Stimulated activated CD4-positive, alpha-beta T cell treated with anti-CD3 and anti-CD28 coated beads, Interleukin-2, amount 100 ng/mL, for 48 hours (primary cell): ENCODE measurements at places on chromosomes 4 and X.
A peak's percentile ranks its signal among the peaks of the same experiment; 100 is the strongest.

- no peak for DNase-seq
Observed at GRCh38 chr4:72536443-72536842, 32.6 kb downstream of the ADAMTS3 start.

GRCh38 chr4:176034499-176034898, 31.1 kb upstream of the WDR17 start:
- peak; percentile 3 for DNase-seq

GRCh38 chr4:110532901-110533589, 57.1 kb downstream of the ENPEP start:
- DNase-seq = no peak

DNA sequence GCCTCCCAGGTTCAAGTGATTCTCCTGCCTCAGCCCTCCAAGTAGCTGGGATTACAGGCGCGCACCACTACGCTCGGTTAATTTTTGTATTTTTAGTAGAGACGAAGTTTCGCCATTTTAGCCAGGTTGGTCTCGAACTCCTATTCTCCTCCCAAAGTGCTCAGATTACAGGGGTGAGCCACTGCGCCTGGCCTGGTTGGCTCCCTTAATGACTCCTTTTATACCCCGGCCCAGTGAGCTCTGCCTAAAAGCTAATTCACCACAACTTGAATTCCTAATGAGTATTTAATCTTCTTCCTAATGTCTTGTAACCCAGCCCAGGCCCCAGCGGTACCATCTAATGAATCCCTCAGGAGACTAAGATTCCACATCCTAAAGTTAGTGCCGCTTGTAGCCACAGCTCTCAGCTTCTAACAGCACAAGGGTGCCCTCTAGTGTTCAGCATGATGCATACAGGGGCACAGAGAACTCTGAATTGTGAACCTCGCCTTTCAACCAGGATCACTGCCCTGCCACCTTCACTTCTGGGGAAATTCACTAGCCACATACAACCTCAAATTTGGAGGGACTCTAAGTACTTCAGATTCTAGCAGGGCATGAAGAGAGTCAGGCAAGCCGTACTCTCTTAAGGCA, 89.5 kb downstream of the OR13H1 start:
- peak; percentile 19 for DNase-seq

DNA sequence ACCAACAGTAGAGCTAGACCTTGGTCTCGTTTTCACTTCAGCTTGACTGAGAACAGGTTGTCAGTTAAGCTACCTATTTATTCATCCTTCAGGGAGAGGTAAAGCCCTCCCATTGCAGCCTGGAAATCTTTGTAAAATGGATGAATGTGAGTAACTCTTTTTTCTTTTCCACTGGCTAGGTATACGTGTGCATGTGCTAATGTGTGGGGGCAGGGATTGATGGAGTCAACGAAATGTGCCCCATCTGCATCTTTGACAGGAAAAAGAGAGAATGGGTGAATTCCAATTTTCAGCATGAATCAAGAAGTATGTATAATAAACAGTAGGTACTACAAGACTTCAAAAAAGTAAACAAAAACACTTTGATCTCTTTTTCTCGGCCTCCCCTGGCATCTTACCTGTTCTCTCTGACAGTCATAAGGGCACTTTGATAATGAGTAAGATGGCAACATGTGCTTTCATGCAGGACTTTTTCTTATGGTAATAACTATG, at the start of gene IL21:
TSS of gene IL21 (minus strand) at position 51 of the 492 bp plus-strand sequence. CDS start 55 bp downstream, outside the sequence.
- no peak for DNase-seq

GRCh38 chrX:119690921-119691716, 1.8 kb downstream of the SEPTIN6 start:
- DNase-seq = no peak

DNA sequence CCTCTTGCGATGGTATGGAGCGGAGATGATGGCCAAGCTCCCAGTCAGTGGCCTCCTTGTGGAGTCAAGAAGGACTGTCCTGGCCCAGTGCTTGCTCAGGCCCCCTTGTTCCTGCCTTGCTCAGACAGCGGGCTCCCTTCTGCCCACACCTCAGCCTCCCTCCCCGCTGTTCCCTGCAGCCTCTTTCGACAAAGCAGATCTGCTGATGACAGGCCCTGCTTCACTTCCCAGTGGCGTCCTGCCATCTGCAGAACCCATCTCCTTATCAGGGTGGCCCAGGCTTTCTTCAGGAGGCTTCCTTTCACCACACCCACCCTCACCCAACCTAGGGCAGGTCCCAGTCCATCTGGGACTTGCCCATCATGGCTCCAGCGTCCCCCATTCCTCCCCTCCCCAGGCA, 80.0 kb downstream of the CLDN34 start:
- no peak for DNase-seq

DNA sequence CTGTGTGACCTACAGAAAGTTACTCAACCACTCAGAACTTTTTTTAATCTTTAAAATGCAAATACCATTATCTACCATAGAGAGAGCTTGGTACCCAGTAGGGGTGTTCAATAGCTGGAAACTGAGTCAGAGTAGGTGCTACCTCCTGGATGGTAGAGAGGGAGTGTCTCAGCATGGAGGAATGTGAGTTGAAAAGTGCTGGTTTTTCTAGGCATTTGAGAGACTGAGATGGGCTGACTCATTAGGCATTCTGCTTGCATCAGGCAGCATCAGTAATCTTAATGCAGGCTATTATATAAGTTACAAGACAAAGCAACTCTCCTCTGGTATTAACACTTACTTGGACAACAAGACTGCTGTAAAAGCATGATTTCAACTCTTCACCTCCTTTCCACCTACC, 70.9 kb upstream of the ARHGEF9 start:
- no peak for DNase-seq

DNA sequence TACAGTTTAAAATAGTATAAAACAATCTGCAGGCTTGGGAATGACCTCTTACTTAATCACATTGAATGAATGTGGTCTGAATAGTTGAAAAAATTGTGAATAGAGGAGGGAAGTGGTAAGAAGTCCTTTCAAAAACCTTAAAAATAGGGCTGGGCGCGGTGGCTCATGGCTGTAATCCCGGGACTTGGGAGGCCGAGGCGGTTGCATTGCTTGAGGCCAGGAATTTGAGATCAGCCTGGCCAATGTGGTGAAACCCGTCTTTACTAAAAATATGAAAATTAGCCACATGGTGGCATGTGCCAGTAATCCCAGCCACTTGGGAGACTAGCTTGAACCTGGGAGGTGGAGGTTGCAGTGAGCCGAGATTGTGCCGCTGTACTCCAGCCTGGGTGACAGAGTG, 36.5 kb downstream of the HERC3 start:
- DNase-seq = no peak

- no peak for DNase-seq
Observed at GRCh38 chrX:133709501-133709900, 275.9 kb downstream of the GPC3 start.

DNA sequence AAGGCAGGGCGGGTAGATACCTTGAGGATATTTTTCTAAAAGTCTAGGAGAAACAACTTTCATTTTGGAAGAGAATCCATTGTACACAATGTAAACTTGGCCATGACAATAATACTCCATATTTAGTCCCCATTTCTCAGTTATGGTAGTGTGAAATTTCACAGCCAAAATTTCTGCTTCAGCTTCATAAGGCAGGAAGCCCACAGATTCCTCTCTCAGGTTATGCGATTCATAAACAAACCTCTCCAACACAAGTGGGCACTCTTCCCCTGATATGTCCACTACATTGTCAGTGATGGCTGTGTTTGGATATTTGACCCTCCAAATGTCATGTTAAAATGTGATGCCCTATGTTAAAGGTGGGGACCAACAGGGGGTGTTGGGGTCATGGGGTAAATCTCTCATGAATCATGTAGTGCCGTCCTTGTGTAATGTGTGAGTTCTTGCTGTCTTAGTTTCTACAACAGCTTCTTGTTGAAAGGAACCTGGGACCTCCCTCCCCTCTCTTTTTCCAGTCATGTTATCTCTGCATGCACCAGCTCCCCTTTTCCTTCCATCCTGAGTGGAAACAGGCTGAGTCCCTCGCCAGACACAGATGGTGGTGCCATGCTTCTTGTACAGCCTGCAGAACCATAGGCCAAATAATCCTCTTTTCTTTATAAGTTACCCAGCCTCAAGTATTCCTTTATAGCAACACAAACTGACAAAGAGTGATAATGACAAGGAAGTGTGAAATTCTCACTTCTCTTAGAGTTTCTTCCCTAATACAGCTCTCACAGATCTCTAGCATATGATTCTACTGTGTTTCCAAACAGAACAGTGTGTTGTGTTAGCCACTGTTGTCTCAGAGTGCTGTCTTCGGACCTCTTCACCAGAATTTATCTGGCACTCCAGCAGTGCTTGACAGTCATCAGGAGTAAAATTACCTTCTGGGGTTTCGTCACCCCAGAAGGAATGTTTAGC, 598.4 kb upstream of the GNPDA2 start:
- DNase-seq = no peak

- DNase-seq = no peak
Observed at GRCh38 chr4:72390409-72390808, 178.6 kb downstream of the ADAMTS3 start.

- no peak for DNase-seq
Observed at GRCh38 chr4:83216959-83217683, 67.5 kb downstream of the COQ2 start.

DNA sequence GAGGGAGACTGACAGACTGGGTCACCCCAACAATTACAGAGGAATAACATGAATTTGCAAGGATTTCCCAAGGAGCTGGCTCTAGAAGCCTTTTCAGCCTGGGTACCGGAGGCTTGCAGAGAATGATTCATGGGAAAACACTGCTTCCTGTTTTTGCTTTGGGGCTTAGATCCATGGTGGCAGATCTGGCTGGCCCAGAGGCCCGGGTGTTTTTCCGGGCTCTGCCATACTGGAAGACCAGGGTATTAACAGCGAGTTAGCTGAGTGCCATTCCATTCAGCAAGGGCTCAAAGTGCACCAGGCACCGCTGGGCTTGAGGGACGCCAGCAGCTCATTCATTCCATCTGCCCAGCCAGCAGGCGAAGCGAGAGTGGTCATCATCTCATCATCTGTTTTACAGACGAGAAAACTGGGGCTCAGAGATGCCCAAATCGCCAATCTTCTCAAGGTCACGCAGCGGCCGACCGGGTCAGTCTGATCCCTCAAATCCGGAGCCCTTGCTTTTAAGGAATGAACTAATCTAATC, 1.3 kb downstream of the WDR1 start:
- no peak for DNase-seq

GRCh38 chr4:77073106-77073809, 2.5 kb downstream of the CCNI start:
- no peak for DNase-seq

GRCh38 chrX:129123795-129124194, 399.5 kb downstream of the SMARCA1 start:
- no peak for DNase-seq

- no peak for DNase-seq
Observed at GRCh38 chrX:50813843-50814661, at the start of gene SHROOM4. SHROOM4 (minus strand) TSS chrX:50814194; CDS start chrX:50814018, 176 bp downstream.

- DNase-seq = no peak
Observed at GRCh38 chrX:3728454-3728853, 15.0 kb upstream of the PRKX start.

DNA sequence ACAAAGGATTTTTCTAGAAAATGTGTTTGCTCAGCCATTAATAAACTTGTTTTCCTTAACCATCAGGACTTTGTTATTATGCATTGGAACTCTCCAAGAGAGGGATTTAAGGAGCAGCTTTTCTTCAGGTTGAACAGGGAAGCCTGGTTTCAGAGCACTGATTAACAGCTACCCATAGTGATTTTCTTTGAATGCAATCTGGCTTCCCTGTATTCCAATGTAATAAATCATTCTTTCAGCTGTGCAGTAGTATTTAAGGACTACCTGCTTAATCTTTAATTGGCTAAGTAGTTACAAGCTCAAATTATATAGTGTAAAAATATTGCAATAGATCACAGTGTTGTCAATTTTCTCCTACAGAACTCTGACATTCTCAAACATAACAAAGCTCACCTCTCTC, 77.5 kb downstream of the TMEM156 start:
- DNase-seq = no peak

GRCh38 chr4:41069838-41070237, 144.5 kb downstream of the APBB2 start:
- DNase-seq = no peak

DNA sequence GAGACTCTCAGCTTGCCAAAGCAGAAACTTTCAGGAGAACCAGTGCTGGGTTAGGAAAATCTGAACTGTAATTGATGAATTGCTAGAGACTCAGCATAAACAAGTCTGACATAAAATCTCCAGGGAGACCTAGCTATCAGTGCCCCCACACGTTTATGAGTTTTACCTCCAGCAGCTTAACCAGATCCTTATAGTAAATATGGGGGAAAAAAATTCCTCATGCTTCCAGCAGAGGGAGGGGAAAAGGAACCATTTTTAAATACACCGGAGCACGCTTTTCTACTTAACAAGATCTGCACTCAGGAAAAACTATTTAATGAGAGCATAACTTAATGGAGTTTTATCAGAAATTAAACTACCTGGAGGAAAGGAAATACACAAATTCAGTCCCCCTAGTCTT, 1040.7 kb upstream of the INTU start:
- DNase-seq = no peak

- no peak for DNase-seq
Observed at GRCh38 chr4:98421111-98421510, 159.9 kb downstream of the RAP1GDS1 start.

GRCh38 chrX:1213971-1214370, 1.5 kb upstream of the CRLF2 start:
- DNase-seq = no peak

GRCh38 chr4:7877176-7877575, 62.5 kb downstream of the AFAP1 start:
- DNase-seq = no peak

DNA sequence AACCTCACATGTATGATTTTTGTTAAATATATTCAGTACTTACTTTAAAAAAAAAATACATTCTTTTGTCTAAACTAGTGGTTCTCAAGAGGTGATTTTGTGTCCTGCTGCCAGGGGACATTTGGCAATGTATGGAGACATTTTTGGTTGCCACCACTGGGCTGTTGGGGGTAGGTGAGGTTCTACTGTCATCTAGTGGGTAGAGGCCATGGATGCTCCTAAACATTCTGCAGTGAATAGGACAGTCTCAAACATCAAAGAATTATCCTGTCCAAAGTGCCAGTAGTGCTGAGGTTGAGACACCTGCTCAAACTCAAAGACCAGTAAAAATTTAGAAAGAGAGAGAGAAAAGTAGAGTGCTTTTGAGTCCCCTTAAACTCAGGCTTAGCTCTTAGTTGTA, 32.9 kb upstream of the PGM2 start:
- DNase-seq = no peak

DNA sequence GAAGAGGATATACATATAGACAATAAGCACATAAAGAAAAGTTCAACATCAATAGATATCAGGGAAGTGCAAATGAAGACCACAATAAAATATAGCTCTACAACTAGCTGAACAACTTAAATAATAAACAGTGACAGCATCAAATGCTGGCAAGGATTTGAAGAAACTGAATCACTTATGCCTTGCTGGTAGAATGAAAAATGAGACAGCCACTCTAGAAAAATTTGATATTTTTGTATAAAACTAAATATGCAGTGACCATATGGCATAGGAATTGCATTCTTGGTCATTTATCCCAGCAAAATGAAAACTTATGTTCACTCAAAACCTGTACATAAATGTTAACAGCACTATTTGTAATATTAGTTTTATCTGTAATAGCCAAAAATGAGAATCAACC, 1102.0 kb downstream of the C4orf33 start:
- DNase-seq = no peak

- DNase-seq = no peak
Observed at GRCh38 chrX:40107291-40108161, 9.8 kb upstream of the BCOR start.
